ENCODE measurements at places on chromosomes 5 and 9.

GRCh38 chr9:76221423-76221822 lies 172.8 kb downstream of the RFK start:
- DNase-seq: no peak

DNA sequence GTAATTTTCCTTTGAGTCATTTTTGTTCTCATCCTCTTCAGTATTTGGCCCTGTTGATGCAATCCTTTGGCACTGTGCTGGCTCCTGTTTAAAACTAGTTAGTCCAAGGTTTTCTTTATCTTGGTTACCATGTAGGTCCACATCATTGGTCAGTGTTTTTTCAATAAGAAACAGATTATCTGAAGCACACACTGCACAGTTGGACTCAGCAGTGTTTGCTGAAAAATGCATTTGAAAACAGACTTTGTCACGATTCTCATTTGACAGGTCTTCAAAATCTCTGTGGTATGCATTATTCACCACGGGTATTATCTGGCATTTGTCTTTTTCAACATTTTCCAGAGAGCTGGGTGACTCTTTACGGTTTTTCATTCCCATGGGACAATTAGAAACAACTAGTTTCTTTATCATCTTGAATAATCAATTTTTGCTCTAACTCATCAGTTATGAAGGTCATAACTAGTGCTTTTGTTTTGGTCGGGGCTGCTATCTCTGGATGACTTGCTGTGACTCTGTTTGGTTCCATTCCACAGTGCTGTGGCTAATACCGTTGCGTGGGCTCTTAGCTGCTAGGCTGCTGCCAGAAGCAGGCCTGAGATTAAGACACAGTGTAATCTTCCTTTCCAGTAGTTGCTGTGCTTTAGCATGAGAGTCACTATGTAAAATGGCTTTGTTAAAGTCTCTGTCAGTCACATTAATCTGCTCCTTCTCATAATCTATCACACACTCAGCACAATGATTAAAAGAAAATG lies 36.2 kb downstream of the NUDT12 start:
- no peak for DNase-seq

- no peak for DNase-seq
These were observed 115.2 kb upstream of the RAPGEF1 start for GRCh38 chr9:131854896-131855613.

DNA sequence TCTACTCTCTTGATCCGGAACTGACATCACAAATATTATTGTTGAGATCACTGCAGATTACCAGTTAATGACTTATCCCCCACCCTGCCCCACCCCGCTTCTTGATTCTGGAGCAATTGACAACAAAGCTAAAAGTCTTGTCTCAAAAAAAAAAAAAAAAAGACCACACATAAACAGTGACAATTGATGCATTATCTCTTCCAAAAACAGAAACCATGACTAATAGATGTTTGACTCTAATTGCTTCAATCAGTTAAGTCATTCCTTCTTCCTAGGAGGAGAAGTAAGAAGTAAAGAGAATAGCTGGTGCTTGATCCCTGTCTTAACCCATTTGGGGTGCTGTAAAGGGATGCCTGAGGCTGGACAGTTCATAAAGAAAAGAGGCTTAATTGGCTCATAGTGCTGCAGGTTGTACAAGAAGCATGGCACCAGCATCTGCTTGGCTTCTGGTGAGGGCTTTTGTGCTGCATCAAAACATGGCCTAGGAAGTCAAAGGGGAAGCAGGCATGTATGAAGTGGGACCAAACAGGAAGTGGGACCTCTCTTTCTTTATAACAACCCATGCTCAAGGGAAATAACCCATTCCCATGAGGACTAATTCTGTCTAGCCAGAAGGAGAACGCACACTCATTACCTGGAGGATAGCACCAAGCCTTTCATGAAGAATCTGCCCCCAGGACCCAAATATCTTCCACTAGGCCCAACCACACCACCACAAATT lies 158.7 kb downstream of the TMEM167A start:
- DNase-seq: no peak

- DNase-seq: no peak
These were observed 120.3 kb upstream of the FTMT start for GRCh38 chr5:121731377-121731776.

GRCh38 chr5:159469496-159470372 lies 139.4 kb upstream of the IL12B start:
- DNase-seq: no peak

GRCh38 chr9:109953813-109954497 lies 174.0 kb downstream of the PALM2AKAP2 start:
- no peak for DNase-seq
